ENCODE measurements at places on chromosomes 3 and 15.

DNA sequence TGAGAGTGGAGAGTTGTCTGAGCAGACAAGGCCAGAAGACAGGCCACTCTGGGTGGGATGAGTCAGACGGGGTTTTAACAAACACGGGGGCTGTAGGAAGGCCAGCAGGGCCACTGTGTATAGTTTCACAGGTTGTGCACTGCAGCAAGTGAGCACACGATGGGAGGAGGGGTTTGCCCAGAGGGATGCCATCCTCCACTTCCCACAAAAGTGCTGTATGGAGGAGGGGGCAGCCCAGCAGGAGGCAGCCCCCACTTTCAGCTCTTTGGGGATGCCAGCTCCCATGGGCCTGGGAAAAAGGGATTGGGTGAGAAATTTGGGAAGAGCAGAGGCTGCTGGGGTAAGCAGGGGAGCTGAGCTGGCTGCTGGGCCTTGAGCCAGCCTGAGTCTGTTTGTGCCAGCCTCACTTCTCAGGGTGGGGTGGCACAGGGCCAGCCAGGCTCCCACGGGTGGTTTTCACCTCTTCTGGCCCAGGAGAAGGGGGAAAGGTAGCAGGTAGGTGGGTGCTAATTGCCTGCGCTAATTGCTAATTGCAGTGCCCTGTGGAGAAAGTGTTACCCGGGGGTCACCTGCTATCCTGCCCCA is 6.7 kb downstream of the ZBTB47 start:
- DNase-seq = no peak

GRCh38 chr15:78207110-78207458 is 27.3 kb downstream of the ACSBG1 start:
- DNase-seq = no peak

DNA sequence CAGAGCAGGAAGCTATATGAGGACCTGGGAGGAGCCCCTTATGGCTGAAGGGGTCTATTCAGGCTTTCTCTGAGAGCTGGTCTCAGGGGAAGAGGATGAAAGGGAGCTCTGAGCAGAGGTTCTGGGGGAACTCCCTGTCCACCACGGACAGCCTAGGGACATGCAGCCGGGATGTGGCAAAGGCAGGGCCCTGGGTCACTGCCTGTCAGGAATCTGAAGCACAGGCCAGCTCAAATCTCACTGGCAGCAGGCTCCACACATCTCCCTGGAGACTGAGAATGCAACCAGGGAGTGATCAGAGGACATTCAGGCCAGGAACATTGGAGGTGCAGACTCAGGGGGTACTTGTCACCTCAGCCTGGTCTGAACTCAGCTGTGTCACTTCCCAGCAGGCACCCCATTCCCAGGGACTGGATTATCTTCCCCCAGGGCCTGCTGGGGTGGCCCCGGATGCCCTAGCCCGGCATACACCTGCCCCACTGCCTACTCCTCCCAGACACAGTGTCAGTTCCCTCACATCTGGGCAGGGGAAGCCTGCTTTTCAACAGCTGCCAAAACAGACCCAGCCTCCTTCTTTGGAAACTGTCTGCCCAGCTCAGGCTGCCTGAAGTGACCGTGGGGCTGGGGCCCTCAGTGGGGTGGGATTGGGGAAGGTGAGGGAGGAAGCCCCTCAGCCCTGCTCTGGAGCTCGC is 18.3 kb upstream of the SEMA3F start:
- DNase-seq = no peak

DNA sequence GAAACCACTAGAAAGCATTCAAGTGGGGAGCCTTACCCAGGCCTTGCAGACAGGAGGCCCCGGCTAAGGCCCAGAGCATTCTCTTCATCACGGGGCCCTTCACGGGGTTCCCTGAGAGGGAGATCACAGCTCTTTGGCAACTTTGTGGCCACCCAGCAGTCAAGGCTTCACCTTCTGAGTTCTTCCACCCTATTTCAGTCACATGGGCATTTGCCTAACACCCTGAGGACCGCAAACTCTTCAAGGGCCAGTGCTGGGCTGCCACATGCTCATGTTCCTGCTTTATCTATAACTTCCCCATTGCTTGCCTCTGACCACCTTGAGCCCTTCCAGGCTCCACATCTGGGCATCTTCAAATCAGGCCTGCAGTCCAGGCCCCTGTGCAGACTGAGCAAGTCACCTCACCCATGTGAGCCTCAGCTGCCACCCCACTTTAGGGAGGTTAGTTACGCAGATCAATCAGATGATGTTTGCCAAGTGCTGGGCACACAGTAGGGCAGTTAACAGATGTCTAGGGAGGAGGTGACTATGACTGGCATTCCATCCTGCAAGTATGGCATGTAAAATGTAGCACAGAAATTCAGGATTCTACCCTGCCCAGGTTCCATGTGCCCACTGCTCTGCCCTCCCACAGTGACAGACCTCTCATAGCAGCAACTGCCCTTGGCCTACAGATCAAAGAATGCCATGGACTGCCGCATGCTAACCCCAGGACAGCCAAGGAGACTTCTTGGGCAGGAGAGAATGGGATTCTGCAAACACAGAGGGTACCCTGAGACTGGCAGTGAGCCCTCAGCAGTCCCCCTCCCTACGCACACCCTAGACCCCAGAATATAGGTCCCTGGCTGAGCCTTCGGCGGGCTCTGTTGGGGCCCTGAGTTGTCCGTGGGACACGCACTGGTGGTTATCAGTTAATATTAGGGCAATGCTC is 37.6 kb upstream of the ZNF710 start:
- DNase-seq = no peak

DNA sequence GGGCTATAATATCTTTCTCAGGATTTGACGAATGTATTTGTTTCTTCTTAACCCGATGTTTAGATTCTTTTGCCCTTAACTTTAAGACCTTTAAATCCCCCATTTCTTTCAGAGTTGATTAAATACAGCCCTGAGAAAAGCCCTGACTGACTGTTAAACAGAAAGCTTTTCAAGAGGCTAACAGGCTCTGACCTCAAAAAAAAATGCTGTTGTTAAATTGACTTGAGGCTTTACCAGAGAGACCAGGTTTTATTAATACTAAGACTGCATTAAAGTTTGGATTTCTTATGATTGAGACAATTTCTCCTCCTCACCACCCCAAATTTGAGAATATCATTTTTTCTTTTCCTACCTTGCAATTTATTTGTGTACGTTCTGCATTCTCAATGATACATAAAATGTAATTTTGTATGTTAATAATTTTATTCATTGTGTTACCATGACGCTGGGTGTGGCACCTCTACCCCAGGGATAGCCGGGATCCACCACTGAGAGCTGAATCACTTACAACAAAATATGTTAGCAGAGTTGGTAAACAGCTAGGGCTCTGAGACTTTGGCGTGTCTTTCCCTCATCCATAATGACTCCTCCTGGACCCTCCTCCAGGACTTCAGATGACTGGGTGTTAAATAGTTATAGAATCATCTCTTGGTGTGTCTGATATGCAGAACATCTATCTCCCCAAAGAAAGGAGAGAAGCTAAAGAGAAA is 753.5 kb downstream of the NAALADL2 start:
- DNase-seq = no peak

- no peak for DNase-seq
These were observed 5.8 kb downstream of the ATP13A5 start for GRCh38 chr3:193372783-193373182.

DNA sequence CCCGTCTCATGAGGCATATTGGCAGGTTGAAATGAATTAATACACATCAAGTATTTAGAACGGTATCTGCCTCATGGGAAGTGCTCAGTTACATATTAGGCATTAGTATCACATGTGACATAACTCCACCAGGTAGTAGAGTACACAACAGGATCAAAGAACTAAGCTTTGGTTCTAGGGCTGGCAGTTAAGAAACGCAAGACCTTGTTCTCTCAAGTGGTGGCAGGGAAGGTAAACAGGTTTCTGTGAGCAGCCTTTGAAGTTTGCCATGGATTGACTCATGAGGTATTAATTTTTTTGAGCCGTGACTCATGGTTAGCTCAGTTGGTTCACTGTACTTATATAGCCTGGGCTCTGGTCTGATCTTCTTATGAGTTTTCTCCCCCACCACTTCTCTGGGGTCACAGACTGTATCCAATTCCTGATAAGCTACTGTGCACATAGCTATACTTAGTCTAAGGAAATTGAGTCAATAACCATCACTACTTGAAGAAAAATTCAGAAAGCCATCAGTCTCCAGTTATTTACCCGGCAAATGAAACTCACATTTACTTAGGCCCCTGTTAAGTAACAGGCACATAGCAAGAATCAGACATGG is 155.6 kb upstream of the STT3B start:
- no peak for DNase-seq

DNA sequence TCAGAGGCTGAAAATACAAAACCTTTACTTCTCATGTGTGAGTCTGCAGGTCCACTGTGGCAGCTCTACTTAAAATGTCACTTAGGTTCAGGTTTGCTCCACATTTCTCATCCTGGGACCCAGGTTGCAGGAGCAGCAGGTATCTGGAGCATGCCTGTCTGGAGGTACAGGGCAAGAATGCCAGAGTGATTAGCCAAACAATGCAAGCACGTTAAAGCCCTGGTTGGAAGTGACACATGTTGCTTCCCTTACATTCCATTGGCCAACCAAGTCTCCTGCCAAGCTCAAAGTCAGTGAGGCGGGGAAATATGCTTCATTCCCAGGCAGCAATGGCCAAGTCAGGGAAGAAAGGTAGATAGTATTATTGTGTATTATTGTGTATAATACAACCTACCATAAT is 76.8 kb upstream of the ARL6 start:
- no peak for DNase-seq

DNA sequence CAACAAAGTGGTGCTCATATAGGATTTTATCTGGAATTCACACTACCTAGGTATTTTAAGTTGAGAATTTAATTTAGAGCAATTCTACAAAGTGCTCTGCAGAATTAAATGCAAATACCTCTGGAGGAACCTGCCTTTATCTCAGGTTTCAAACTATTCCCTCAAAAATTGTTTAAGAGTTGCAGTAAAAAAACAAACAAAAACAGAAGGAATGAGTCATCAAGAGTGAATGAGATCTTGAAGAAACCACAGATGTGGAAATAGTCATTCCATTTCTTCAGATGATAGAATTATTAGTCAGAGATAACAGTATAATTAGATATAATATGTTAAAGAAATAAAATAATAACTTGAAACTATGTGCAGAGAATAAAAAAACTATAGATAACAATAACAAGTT is 80.8 kb upstream of the SCN5A start:
- DNase-seq = no peak

DNA sequence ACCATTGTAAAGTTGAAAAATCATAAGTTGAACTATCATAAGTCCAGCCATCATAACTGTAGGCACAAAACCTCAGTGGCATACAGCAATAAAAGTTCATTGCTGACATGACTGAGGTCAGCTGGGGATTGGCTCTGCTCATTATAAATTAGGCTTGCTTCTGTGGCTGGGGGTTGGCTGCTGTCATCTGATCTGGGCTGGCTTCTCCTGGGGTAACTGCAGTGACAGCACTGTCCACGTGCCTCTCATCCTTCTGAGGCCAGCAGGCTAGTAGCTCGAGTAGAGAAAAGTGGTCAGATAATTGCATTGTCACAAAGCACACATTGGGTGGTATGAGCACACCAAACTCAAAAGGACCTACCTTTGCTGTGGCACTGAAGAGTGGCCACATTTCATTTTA is 31.3 kb downstream of the CMTM7 start:
- DNase-seq = no peak

- DNase-seq = no peak
These were observed at the start of gene SOX2 for GRCh38 chr3:181711325-181712135. SOX2 (plus strand) TSS chr3:181711925; CDS start chr3:181712361, 436 bp downstream.

DNA sequence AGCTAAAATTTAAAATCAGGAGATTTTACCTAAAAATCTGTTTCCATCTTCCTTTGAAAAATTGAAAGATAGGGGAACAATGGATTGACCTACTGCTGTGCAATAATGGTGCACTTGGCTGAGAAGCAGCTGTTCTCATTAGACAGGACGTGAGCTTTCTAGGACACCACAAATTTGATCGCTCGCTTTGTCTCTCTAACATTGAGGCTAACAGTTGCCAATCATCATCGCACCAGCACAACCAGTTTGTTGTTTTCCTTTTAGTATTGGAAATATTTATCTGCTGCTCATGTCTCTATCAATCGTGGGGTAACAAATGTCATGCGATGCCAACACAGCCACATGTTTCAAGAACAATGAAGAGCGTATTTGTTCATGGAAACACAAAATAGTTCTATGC is 228.8 kb upstream of the P2RY1 start:
- DNase-seq = no peak

DNA sequence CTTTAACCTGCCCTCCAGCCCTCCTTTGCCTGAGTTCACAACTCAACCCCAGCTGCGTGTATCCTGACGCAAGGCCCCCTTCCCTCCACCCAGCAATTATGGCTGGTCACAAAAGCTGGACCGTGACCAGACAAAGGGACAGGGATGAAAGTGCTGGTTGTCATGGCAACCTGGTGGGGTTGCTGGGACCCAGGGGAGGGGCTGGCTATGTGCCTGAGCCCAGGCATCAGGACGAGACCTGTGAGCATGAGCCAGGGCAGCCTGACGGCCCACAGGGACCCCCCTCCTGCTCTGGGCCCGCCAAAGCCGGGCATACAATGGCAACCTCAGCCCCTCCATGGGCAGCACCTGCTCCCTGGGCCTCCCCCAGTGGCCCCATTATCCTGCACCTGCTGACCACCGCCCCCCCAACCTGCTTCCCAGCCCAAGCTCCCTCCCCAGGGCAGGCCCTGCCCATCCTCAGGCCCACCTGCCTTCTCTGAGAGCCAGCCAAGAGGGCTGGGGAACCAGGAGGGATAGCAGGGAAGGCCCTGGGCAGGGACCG is 4.5 kb upstream of the DNAH1 start:
- DNase-seq = no peak

- no peak for DNase-seq
These were observed 62.2 kb downstream of the ABTB1 start for GRCh38 chr3:127734754-127735473.

DNA sequence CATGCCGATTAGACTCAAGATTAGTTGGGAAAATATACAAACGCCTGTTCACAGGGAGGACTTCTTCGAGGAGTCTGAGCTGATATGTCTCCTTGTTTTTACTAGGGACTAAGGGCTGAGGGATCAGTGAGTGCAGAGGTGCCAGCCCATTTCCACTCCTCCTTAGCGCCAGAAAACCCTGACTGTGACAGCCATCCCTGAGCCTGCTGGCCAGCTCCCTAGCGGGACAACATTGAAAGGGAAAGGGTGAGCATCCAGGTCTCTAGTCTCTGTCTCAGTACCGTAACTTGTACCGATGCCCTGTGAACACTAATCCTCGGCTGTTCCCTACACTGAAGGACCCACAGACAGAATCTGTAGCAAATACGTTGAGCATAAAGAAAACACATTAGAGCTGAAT is 243.4 kb downstream of the WNT5A start:
- no peak for DNase-seq

GRCh38 chr3:188834349-188834748 is 337.4 kb upstream of the TPRG1 start:
- DNase-seq = peak; percentile 38

DNA sequence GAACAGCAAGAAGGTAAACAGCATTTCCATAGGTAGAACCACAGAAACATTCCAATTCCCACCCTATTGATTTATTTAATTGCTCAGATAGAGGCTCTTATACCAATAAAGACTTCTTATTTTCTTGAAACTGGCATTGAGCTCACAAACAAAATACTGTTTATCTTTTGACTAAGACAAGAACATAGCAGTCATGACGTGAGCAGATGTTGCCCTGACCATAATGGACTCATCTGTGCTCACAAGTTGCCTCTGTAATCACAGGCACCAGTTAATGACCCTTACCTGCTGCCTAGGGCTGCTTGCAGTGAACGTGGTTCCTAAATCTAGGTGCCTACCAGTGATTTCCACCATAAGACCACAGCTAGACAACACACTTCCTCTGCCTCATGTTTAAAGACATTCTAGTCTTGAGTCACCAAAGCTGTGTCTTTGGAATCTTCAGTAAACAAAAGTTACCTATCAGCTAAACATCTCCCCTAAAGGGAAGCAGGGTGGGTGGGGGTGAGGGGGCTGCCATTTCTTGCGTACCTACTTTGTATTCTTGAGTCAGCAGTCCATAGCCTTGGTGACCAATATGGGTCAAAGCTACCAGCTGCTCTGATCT is 2.1 kb downstream of the FYCO1 start:
- no peak for DNase-seq

All from activated T-cell treated with anti-CD3 and anti-CD28 coated beads, Interleukin-2, amount 50 U/mL, for 24 hours (primary cell).